ENCODE measurements at places on chromosomes 5 and 9.

DNA sequence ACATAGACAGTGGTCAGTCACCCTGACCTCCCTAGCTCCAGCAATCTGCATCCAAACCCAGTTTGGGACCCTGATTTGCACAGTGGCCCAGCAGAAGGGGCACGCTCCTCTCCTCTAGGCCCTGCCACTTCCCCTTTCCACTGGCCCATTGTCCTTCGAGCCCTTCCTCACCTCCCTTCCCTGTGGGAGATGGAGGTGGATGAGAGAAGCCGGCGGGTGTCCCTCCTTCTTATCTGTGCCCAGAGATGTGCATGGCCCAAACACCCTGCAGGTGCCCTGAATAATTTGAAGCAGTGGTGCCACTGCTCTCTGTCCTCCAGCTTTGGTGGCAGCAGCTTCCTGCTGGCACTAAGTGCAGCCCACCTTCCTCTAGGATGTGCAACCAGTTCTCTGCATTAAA lies 140.0 kb downstream of the BARX1 start:
- no peak for DNase-seq

GRCh38 chr5:163941079-163941478 lies 435.7 kb downstream of the MAT2B start:
- DNase-seq, result no peak

- no peak for DNase-seq
Measured at GRCh38 chr9:109027176-109027575, 13.9 kb upstream of the CTNNAL1 start.

- DNase-seq, result no peak
Measured at GRCh38 chr9:13734601-13735000, 455.1 kb upstream of the MPDZ start.

GRCh38 chr5:56170557-56170956 lies 62.6 kb downstream of the ANKRD55 start:
- DNase-seq, result no peak

DNA sequence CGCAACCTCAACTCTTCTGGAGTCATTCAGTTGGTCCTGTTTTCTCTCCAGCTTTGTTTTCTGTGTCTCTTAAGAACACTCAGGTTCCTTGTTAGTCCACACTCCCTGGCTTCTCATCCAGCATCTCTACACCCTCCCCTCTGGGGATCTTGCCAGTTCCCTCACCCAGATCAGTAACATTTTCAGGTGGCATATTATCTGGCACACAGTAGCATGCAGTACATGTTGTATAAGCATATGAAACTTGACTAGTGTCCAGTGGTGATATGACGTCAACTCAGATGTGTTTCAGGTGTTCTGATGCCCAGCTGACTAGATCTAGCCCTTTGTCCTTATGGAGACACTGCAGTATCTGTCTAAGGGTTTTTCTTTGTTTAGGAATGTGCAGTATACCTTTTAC lies 184.3 kb downstream of the ARHGAP26 start:
- DNase-seq, result no peak

GRCh38 chr5:55037890-55038289 lies 13.8 kb downstream of the GZMK start:
- no peak for DNase-seq

- no peak for DNase-seq
Measured at GRCh38 chr9:110016340-110016739, 191.6 kb downstream of the C9orf152 start.

DNA sequence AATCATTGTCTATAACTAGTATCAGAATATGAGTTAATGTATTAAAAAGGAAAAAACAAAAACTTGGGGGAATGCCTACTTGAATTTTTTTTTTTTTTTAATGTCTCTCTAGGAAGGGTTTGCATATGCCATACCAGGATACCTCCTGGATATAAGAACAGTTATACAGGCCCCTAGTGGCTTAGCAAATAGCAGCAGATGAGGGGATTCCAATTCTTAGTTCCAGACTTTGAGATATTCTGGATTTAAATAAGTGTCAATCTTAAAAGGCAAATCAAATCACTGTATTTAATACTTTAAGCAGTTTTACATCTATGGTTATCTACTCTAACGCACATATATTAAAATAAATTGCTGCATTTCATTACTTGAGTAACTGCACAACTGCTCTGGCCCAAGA lies 1055.5 kb upstream of the DMAC1 start:
- no peak for DNase-seq

DNA sequence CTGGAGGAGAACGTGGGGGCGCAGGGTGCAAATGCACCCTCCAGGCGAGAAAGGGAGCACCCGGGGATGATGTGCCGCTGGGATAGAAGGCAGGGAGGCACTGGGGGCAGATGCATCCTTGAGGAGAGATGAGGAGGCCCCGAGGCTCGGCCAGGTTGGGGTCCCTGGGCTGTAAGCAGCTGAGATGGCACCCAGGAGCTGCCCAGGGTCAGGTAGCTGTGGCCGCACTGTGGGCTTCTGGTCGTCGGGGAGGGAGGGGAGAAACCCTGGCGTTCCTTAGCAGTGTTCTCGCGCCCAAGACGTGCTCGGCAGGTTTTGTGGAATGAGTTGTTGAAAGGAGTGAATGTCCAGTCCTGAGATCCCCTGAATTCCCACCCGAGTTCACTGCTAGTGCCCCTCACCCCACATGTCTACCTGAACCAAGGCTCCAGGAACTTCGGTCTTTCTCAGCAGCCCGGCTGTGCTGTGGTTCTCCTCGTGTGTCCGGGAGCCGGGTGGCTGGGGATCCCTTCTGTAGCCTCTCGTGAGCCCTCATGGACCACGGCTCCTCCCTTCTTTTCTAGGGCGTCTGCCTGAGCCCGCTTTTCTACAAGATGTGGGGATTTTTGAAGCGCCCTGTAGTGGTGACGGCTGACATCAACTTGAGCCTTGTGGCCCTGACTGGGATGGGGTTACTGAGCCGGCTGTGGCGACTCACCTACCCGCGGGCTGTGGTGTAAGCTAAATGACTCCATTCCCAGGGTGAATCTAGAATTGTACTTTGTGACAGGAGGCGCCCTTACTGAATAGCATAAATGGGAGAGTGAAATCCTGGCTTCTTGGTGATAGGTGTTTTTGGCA lies 1.1 kb downstream of the POMT1 start:
- DNase-seq, result no peak

DNA sequence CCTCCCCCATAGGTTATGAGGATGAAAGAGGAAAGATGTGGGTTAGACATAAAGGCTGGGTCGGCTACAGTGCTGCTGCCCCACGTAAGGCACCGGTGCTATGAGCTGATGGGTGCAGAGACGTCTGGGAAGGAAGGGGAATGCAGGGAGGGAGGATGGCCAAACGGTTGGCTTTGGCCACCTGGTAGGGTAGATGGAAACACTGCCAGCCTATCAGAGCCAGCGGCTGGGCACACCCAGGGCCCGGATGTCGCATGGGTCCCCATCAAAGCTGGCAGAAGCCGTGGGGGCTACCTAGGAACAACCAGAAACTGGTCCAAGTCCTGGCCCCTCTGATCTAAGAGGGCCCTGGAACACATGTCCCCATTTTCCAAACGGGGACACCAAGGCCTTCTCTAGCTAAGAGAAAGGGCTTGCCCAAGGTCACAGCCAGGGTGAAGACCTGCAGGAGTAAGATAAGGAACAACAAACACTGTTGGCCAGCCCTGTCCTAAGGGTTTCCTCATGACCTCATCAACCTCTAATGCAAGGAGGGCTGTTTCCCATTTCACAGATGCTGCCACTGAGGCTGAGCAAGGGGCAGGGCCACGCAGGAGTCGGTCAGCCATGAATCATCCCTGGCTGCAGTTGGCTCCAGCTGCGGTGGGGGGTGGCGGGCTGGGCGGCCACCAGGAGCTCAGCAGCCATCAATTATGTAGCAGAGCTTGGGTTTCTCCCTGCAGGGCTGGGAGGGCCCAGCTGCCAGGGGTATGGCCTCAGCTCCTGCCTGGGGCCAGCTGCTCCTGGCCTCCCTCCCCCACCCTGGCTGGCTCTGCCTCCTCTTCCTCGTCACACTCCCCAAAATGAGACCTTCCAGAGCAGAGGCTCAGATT lies 4.9 kb downstream of the SH3GLB2 start:
- no peak for DNase-seq

GRCh38 chr9:125926936-125927335 lies 179.8 kb downstream of the PBX3 start:
- DNase-seq, result no peak

- no peak for DNase-seq
Measured at GRCh38 chr5:122291000-122291901, 20.8 kb upstream of the SNCAIP start.

DNA sequence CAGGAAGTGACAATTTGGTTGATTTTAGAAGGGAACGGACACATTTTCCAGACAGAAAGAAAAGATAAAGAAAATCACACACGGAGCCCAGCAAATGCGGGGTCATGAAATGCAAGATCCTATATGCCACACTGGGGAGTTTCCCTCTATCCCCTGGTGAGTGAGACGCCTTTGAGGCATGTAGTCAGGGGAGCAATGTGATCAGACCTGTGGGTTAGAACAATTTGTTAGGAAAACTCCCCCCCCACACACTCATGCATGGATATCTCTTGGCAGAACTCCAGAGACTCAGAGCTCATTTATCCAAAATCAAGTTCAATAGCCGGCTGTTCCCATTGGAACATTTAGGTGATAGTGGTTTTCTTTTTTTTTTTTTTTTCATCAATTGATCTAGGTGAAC lies 71.7 kb upstream of the TRIO start:
- no peak for DNase-seq

GRCh38 chr5:104095527-104095926 lies 532.9 kb upstream of the NUDT12 start:
- DNase-seq, result no peak

- no peak for DNase-seq
Measured at GRCh38 chr9:87869082-87869481, 13.6 kb upstream of the SPATA31E1 start.

- peak; percentile 15 for DNase-seq
Measured at GRCh38 chr9:14585730-14586473, 107.3 kb downstream of the ZDHHC21 start.

GRCh38 chr5:168316139-168316578 lies 24.7 kb downstream of the WWC1 start:
- DNase-seq, result no peak

DNA sequence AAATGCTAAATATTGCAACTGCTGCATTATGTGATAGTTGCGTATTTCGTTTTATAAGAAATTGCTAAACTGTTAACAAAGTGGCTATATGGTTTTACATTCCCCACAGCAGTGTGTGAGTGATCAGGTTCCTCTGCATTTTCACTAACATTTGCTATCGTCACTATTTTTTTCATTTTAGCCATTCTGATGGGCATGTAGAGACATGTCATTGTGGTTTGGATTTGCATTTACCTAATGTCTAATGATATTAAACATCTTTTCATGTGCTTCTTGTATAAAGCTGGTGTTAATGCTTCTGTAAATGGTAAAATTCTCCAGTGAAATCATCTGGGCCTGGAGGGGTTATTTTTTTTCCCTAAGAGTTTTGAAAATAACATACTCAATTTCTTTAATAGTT lies 61.6 kb downstream of the ERCC6L2 start:
- no peak for DNase-seq

DNA sequence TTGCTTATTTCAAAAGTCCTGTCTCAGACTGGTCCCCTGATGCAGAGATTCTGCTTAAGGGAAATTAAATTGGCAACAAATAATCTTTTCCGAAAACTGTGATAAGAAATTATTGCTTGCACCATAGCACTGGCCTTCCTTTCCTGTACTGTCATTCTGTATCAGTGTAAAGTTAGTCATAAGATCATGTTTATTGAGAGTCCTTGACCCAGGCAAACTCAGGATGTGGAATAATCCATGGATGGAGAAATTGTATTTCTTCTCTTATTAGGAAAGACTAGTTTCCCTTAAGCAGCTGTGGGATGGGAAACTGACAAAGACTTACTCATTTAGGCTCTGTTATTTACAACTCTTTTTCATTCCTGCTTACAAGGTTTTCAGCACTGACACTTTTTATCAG lies 83.0 kb upstream of the RANBP6 start:
- no peak for DNase-seq

GRCh38 chr9:113536166-113536482 lies 72.6 kb downstream of the RGS3 start:
- no peak for DNase-seq

GRCh38 chr5:57931807-57932206 lies 449.2 kb upstream of the ACTBL2 start:
- DNase-seq, result no peak
